PC-9 (cell line): ENCODE measurements at places on chromosomes 7 and 10. TPM values are rescaled to one million over a fixed set of nuclear protein-coding genes. Genes with fewer than 3 reads are reported as not detected.

- DNase-seq = no peak
- H3K27ac ChIP-seq = no peak overlapping the region
- H3K4me3 ChIP-seq = no peak overlapping the region
- H3K36me3 ChIP-seq = no peaks in the 10 kb centered on the region
- H3K27me3 ChIP-seq = no peaks in the 10 kb centered on the region
Observed at GRCh38 chr10:16986406-16987205, 143.0 kb downstream of the CUBN start.

DNA sequence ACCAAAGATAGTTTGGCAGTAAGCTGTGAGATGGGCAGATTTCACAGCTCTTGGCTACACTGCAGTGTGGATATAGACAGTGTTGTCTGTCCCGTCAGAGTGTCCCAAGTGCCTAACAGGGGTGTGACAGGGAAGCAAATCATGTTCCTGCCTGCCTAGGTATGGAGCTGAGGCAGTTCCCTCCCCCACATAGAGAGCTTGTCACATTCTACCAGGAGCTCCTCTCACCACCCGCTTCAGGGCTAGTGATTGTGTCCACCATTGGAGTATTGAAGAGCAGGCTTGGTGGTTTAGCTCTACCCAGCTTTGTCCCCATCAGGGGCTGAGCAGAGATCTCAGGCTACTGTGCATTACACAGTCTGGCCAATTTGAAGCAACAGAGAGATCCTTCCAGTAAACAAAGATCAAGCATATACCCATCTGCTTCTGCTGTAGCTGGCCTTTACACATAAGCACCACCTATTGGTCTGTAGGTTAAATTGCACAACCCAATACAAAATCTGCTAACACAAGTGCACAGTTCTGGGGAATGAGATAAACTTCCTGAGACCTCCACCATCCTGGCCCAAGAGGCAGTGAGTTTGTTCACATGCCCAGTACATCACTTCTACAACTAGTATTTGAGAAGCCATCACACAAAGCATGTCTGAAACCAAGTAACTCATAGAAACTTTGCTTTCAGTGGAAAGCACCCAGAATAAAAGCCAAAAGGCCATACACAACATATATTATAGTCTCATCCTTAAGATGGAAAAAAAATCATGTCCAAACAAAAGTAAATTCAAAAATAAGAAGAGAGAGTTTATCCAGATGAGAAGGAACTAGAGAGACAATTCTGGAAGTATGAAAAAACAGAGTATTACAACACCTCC lies 67.3 kb downstream of the GLCCI1 start:
- H3K27me3 ChIP-seq = no peaks in the 10 kb centered on the region
- H3K4me3 ChIP-seq = no peak overlapping the region
- peaks cover 15% of the 10 kb centered on the region for H3K36me3 ChIP-seq
- H3K27ac ChIP-seq = no peak overlapping the region

GRCh38 chr7:70504254-70504653 lies 627.7 kb upstream of the GALNT17 start:
- H3K27me3 ChIP-seq = peaks cover 16% of the 10 kb centered on the region; the same call in 1 of the 2 replicates
- no peak for DNase-seq
- H3K4me1 ChIP-seq = no peaks in the 10 kb centered on the region
- H3K36me3 ChIP-seq = no peaks in the 10 kb centered on the region
- H3K27ac ChIP-seq = no peak overlapping the region

- H3K36me3 ChIP-seq = no peaks in the 10 kb centered on the region
- no peak overlapping the region for H3K27ac ChIP-seq
- no peak overlapping the region for H3K4me3 ChIP-seq
- H3K27me3 ChIP-seq = no peaks in the 10 kb centered on the region
- DNase-seq = no peak
Observed at GRCh38 chr7:73340514-73340913, 12.6 kb downstream of the FKBP6 start.

- H3K27ac ChIP-seq = no peak overlapping the region
- no peaks in the 10 kb centered on the region for H3K4me1 ChIP-seq
- no peak overlapping the region for H3K4me3 ChIP-seq
- peaks cover 36% of the 10 kb centered on the region for H3K36me3 ChIP-seq
- no peak for DNase-seq
Observed at GRCh38 chr7:155746188-155746587, 66.1 kb downstream of the SHH start.

- no peaks in the 10 kb centered on the region for H3K27me3 ChIP-seq
- H3K27ac ChIP-seq = no peak overlapping the region
- H3K36me3 ChIP-seq = no peaks in the 10 kb centered on the region
- no peak overlapping the region for H3K4me3 ChIP-seq
- H3K4me1 ChIP-seq = no peaks in the 10 kb centered on the region
- no peak for DNase-seq
Observed at GRCh38 chr7:139886899-139887298, 57.8 kb downstream of the TBXAS1 start.

- peaks cover 25% of the 10 kb centered on the region for H3K4me1 ChIP-seq
- peak overlapping the region; percentile 70 for H3K27ac ChIP-seq
- H3K27me3 ChIP-seq = no peaks in the 10 kb centered on the region
- no peak for DNase-seq
- no peaks in the 10 kb centered on the region for H3K36me3 ChIP-seq
Observed at GRCh38 chr7:140315498-140316164, 82.7 kb downstream of the SLC37A3 start.

The OR2A12 gene
- not detected in 2 replicates for total RNA-seq

The CCL26 gene
- total RNA-seq = not detected in 2 replicates

The LRRD1 gene
- total RNA-seq = not detected in 2 replicates

The USP54 gene
- 38.3 and 52.4 TPM in 2 replicates for total RNA-seq
